ENCODE measurements at places on chromosomes 1 and 21. TPM values are rescaled to one million over a fixed set of nuclear protein-coding genes. Genes with fewer than 3 reads are reported as not detected.
A peak's percentile ranks its signal among the peaks of the same experiment; 100 is the strongest.

Gene ZSWIM5
- total RNA-seq, result 1.1 TPM

Gene REN
- total RNA-seq, result not detected

Gene SLC35F3
- not detected for total RNA-seq

Gene NEK7
- total RNA-seq, result 11.8 TPM

- DNase-seq, result no peak
- no peak overlapping the region for H3K4me3 ChIP-seq
- peaks cover 65% of the 10 kb centered on the region for H3K36me3 ChIP-seq
- no peak overlapping the region for H3K27ac ChIP-seq
- no peaks in the 10 kb centered on the region for H3K27me3 ChIP-seq
Measured at GRCh38 chr1:92262516-92262915, 36.3 kb downstream of the GLMN start.

DNA sequence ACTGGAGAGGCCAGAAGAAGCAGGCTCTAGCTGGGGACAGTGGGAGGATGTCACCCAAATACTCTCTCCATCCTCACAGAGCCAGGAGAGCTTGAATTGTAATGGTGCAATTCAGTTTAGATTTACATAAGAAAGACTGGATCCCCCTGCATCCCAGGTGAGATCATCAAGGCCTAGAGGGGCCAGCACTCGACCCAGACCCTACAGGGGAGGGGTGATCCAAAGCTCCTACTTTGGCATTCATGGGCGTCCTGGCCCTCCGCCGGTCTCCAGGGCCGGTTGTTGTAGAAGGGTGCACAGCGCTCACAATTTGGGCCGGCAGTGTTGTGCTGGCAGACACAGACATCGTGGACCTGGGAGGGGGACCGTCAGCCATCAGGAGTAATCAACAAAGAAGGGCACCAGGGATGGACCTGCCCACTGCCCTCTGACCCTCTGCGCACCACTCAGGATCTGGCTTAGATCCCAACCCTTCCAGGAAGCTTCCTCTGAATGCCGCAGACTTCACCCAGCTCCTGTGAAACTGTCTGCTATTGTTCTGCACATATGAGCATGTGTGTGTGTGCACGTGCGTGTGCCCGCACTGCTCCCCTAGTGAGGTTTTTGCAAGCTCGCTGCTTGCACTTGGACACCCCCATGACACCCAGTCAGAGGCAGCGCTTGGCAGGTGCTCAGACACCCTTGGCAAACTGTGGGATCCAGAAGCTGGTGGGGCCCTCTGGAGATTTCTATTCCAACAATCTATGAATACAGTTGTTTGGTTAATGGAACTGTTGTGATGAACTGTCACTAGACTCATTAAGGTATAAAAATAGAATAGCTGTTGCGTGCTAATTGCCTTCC, 21.6 kb downstream of the LAMB3 start:
- no peak overlapping the region for H3K4me3 ChIP-seq
- H3K36me3 ChIP-seq, result no peaks in the 10 kb centered on the region
- DNase-seq, result no peak
- H3K27ac ChIP-seq, result no peak overlapping the region
- H3K27me3 ChIP-seq, result no peaks in the 10 kb centered on the region

GRCh38 chr21:31520561-31521098, 138.9 kb upstream of the SOD1 start:
- DNase-seq, result no peak
- no peaks in the 10 kb centered on the region for H3K4me1 ChIP-seq
- no peaks in the 10 kb centered on the region for H3K36me3 ChIP-seq
- H3K27me3 ChIP-seq, result no peaks in the 10 kb centered on the region
- H3K4me3 ChIP-seq, result no peak overlapping the region

DNA sequence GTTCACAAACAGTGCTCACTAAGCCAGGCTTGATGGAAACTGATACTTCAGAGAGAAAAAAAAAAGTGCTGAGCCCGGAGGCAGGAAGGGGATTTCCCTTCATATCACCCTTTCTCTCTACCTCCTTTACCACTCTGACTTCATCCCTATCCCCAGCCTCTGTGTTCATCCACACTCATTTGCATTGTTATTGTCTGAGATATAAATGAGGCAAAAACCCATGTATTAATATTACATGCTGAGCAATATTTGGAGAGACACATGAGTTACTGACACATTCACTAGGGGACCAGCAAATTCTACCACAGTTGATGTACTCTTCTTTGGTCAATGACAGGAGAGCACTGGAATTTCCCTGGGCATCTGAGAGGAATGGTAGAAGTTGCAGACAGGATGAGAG, 175.8 kb downstream of the TNFSF18 start:
- no peak overlapping the region for H3K4me3 ChIP-seq
- no peaks in the 10 kb centered on the region for H3K36me3 ChIP-seq
- no peak overlapping the region for H3K27ac ChIP-seq
- H3K4me1 ChIP-seq, result peaks cover 5% of the 10 kb centered on the region

- H3K4me3 ChIP-seq, result no peak overlapping the region
- H3K4me1 ChIP-seq, result no peaks in the 10 kb centered on the region
- H3K27ac ChIP-seq, result no peak overlapping the region
Measured at GRCh38 chr1:86848654-86849053, 65.3 kb downstream of the SELENOF start.

- no peak overlapping the region for H3K4me3 ChIP-seq
- no peaks in the 10 kb centered on the region for H3K36me3 ChIP-seq
- no peak overlapping the region for H3K27ac ChIP-seq
- H3K4me1 ChIP-seq, result no peaks in the 10 kb centered on the region
- H3K27me3 ChIP-seq, result peaks cover 9% of the 10 kb centered on the region
Measured at GRCh38 chr1:17287130-17287776, 20.7 kb upstream of the PADI4 start.

GRCh38 chr1:50438945-50439344, 15.7 kb upstream of the DMRTA2 start:
- H3K36me3 ChIP-seq, result peaks cover 9% of the 10 kb centered on the region
- no peaks in the 10 kb centered on the region for H3K4me1 ChIP-seq
- no peak for DNase-seq
- H3K27me3 ChIP-seq, result no peaks in the 10 kb centered on the region

GRCh38 chr1:204507317-204508105, 8.7 kb upstream of the MDM4 start:
- H3K27ac ChIP-seq, result peak overlapping the region; percentile 93
- peaks cover 27% of the 10 kb centered on the region for H3K4me1 ChIP-seq
- DNase-seq, result no peak
- H3K27me3 ChIP-seq, result no peaks in the 10 kb centered on the region

- H3K27ac ChIP-seq, result no peak overlapping the region
- H3K4me3 ChIP-seq, result no peak overlapping the region
- H3K36me3 ChIP-seq, result no peaks in the 10 kb centered on the region
- no peak for DNase-seq
Measured at GRCh38 chr1:212666116-212666775, 33.4 kb downstream of the BATF3 start.

DNA sequence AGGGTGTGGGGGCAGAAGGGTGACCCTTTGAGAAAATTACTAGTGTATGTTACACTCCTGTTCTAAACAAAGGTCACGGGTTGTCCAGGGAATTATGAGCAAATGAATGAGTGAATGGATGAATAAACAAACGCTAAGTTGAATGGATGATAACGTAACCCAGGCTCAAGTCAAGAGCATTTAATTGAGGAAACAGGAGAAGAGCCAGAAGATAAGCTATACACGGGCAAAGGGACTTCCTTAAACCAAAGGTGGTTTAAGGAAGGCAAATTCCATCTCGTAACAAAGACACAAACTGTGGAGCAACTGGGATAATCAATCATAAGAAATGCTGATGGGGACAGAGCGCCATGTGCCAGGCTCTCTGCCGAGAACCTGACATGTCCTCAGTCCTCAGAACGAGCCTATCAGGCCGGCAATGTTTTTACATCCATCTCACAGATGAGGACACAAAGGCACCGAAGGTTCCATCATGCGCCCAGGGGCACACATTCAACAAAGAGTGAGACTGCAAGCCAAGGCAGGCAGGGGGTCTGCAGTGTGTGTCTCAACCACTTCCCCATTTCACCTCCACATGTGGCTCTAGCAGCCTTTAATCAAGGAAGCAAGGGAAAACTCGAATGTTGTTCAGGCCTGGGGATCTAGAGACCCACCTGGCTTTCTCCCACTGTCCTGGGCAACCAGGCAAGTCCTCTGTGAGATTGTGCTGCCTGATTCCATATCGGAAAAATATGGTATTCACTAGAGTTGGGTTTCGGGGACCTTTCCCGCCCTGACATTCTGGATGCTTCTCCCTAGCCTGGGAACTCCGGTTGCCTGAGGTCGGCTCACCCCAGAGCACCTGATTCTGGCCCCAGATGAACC, 126.8 kb upstream of the EDN2 start:
- no peak overlapping the region for H3K27ac ChIP-seq
- DNase-seq, result no peak
- H3K36me3 ChIP-seq, result no peaks in the 10 kb centered on the region
- H3K4me3 ChIP-seq, result no peak overlapping the region

- peaks cover 8% of the 10 kb centered on the region for H3K4me1 ChIP-seq
- no peaks in the 10 kb centered on the region for H3K27me3 ChIP-seq
- H3K27ac ChIP-seq, result peak overlapping the region; percentile 71
- DNase-seq, result no peak
Measured at GRCh38 chr1:54764922-54765561, 719 bp upstream of the PARS2 start.

- H3K36me3 ChIP-seq, result peaks cover 84% of the 10 kb centered on the region
- peak; percentile 77 for DNase-seq
- H3K27me3 ChIP-seq, result no peaks in the 10 kb centered on the region
- H3K27ac ChIP-seq, result peak overlapping the region; percentile 7
- H3K4me3 ChIP-seq, result no peak overlapping the region
Measured at GRCh38 chr1:55140546-55140983, 74.6 kb downstream of the USP24 start.

DNA sequence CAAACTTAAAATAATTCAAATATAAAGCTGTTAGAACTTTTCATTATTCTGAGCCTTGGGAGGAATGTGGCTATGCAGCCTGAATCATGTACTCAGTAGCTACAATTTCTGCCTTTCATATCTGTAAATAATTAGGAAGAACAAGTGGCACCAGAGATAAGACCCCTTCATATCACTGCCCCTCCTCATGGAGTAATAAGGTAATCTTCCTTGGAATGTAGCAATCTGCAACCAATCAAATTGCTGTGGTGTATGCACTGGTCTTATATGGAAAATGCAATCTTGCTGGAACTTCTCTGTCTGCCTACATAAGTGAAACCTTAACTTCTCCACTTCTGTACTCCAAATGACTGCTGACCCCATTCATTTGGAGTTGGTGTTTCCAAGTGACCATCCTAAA, 104.4 kb upstream of the VANGL1 start:
- H3K36me3 ChIP-seq, result no peaks in the 10 kb centered on the region
- H3K4me3 ChIP-seq, result no peak overlapping the region
- no peak for DNase-seq
- H3K27ac ChIP-seq, result no peak overlapping the region
- no peaks in the 10 kb centered on the region for H3K27me3 ChIP-seq

DNA sequence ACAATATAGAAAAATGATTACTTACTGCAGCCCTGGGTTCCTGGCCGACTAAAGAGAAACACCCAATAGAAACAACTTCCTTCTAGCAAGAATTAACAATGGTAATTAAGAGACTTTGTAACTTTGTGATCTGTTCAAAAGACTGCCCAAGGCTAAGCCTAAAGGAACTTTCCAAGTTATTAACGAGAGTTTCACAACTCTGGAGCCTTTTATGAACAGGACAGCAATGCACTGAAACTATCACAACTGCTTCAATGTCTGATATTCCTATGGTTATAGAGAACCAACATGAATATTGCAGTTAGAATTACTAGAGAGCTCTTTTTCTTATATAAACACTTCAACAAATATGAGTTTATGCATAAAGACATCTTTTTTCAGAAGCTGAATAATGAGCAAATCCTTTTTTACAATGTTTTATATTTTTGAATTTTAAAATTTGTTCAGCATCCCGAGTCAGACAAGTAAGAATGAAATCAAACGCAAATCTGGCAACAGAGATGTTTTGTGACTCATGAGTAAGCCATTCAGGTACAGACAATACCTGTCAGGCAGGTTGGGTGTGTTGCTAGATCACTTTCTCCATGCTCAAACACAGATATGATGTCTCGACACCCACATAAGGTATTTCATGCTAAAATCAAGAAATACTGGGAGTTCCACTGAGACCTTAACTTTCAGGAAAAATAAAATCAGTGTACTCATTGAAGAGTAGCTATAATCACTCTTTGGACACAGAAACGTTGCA, 22.2 kb upstream of the KCNJ15 start:
- no peak overlapping the region for H3K27ac ChIP-seq
- no peak for DNase-seq
- H3K36me3 ChIP-seq, result no peaks in the 10 kb centered on the region
- H3K4me3 ChIP-seq, result no peak overlapping the region
- H3K4me1 ChIP-seq, result no peaks in the 10 kb centered on the region

DNA sequence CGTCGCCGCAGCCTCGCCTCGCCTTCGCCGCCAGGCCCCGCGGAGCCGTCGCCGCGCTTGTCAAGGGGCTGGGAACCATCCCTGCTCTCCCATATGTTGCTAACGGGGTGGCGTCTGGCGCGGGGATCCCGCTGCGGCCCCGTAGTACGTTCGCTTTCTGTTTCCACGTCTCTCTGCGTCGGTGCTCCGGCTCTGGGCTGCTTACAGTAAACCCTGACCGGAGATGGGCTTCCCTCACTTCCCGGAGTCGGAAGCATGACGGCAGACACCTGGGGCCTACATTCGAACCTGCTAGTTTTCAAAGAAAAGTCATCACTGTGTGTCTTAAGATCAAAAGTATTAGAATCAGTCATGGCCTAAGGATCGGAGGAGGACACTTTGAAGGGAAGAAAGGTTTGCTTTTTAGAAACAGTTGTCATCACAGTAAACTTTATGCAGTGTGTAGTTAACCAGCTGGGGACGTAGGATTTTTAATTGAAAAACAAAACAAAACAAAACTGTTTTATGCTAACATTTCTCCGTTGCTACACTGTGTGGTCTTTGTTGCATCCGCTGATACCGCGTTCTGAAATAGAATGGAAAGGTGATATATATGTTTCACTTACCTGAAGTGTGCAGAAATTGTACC, 69.0 kb downstream of the SLC35A3 start:
- peaks cover 3% of the 10 kb centered on the region for H3K36me3 ChIP-seq
- peak overlapping the region; percentile 91 for H3K4me3 ChIP-seq
- H3K27me3 ChIP-seq, result no peaks in the 10 kb centered on the region
